Stimulated activated CD4-positive, alpha-beta T cell treated with anti-CD3 and anti-CD28 coated beads, TNF-alpha, amount 100 ng/mL, for 4 hours (primary cell): ENCODE measurements at places on chromosomes 11 and 22.

DNA sequence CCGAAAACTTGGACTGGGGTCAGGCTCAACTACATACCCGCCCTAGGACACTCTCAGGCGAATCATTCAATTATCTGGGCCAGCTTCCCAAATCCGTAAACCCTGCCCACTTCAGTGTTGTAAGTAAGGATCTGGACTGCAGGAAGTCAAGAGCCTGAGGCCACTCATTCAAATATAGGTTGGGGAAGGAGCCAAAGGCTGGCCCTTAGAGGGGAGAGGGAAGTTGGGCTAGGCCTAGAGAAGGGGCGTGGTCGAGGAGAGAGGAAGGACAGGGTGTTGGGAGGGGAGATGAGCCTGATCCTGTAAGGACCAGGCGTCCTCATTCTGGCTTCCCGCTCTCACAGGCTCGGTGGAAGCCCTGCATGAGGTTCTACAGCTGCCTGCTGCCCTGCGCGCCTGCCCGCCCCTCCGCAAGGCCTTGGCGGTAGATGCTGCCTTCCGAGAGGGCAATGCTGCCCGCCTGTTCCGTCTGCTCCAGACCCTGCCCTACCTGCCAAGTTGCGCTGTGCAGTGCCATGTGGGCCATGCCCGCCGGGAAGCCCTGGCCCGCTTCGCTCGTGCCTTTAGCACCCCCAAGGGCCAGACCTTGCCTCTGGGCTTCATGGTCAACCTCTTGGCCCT lies 3.0 kb downstream of the SAC3D1 start:
- no peak for DNase-seq

GRCh38 chr22:23273445-23274145 lies 93.3 kb downstream of the BCR start:
- DNase-seq, result no peak

DNA sequence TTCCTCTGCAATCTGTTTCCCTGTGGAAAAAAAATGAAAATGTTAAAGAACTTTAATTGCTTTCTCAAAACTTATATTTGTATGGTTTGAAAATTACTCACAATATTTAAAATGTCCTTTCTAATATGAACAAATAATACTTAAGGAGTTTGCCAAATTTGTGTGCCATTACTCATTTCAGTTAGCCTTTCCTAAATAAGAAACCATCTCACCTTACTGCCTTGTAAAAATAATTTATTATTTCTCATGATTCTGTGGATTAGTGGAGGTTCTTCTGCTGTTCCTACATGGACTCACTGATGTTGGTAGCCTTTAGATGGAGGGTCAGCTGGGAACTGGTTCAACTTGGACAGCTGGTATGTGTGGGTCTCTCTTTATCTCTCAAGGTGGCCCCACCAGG lies 428.6 kb downstream of the CNTN5 start:
- no peak for DNase-seq

DNA sequence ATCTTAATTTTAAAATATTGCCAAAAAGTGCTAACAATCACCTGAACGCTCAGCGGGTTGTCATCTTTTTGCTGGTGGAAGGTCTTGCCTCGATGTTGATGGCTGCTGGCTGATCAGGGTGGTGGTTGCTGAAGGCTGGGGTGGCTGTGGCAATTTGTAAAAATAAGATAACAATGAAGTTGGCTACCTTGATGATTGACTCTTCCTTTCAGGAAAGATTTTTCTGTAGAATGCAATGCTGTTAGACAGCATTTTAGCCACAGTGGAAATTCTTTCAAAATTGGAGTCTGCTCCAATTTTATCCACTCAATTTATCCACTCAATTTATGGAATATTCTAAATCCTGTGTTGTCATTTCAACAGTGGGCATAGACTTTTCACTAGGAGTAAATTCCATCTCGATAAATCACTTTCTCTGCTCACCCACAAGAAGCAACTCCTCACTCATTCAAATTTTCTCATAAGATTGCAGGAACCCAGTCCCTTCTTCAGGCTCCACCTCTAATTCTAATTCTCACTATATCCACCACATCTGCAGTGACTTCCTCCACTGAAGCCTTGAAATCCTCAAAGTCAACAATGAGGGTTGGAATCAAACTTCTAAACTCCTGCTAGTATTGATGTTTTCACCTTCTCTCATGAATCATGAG lies 78.8 kb downstream of the LINC01488 start:
- no peak for DNase-seq

DNA sequence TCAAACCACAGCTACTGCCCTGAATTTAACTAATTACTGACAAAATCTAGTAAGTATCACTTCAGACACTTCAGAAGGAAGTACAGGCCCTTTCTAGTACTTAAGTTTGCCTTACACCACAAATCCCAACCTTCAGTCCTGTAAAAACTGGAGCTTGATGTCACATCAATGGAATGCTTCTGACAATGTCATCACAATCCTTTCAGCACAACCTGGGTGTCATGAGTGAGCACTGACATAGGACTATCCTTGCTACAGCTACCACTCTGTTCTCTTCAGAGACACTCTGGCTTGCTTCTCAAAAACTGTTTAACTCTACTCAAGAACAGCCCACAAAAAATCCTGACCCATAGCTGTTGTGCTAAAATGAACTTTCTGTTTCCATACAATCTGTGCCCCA lies 108.2 kb downstream of the RRM1 start:
- no peak for DNase-seq

GRCh38 chr11:73047773-73048371 lies 94.2 kb downstream of the FCHSD2 start:
- DNase-seq, result no peak

DNA sequence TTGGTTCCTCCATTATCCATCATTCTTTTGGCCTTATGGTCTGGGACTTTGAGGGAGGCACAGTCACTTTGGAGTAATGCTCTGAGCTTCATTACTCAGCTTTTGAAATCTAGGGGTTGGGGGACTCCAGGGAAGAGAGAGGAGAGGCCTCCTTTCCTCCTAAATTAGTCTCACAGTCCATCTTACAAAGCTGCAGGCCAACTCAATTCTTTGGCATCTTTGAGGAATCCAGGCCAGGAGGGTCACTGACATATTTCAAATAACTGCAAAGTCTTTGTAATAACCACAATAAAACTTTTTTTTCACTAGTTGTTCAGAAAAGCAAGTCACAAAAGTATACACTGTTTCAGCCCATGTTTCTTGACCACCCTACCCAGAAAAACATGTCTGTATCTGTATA lies 73.3 kb upstream of the FAR1 start:
- no peak for DNase-seq

GRCh38 chr11:91231226-91231625 lies 993.4 kb upstream of the FAT3 start:
- DNase-seq, result no peak

DNA sequence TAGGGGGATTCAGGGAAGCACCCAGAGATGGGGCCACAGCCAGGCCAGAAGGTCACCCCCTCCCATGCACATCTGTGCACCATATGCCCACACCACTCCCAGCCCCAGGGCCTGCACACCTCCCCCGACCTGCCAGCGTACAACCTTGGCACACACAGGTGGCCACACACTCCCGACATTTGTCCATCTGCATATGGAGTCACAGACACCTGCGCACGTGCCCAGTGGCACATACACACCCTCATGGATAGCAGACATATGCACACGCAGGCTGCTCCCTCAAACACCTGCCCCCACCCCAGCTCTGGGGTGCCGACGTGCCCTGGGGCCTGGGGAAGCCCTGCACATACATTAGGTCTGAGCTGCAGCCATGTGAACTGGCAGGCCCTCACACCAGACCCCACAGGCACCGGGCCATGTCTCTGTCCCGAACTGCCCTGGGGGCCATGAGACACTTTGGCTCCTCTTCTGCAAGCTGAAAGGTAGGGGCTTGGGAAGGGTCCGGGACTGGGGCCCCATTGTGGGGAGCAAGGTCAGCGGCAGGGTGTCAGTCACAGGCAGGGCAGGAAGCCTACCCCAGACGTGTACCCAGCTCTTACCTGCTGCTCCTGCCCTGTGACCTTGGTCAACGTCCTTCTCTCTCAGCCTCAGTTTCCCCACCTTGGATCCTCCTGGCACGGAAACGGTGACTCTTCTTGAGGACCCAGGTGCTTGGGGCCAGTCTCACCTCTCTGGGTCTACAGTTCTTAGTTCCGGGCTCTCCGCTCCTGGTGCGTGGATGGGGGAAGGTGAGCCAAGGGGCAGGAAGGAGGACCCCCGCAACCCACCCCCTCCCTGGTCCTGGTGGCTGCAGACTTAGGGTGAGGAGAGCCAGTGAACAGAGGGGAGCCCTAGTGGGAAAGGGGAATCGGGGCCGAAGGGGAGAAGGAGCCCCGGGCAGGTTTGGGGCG lies 579 bp upstream of the CABP7 start:
- no peak for DNase-seq

- no peak for DNase-seq
Measured at GRCh38 chr11:66373265-66373664, 1.7 kb upstream of the SLC29A2 start.

DNA sequence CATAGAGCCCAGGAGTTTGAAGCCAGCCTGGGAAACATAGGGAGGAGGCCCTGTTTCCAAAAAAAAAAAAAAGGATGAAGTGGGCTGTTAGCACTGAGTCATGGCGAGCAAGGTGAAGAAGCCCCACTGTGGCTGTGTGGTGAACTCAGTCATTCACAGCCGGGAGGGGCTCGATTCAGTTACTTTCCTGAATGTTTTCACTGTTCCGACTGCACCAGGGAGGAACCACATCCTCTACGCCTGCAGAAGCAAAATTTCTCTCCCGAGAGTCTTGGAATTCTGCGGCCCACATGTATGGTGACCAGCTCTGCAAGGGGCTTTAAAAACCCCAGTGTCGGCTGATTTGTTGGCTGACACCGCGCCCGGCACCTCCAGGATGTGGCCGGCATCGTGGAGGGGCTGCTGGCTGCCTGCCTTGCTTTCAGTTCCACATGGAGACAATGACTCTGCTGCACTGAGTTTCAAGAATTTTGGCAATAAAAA lies 27.8 kb upstream of the GRAMD4 start:
- no peak for DNase-seq

GRCh38 chr11:108486331-108486730 lies 11.9 kb downstream of the POGLUT3 start:
- DNase-seq, result no peak

- DNase-seq, result no peak
Measured at GRCh38 chr11:73323464-73323863, 15.4 kb downstream of the ARHGEF17 start.

GRCh38 chr11:422249-422656 lies 7.5 kb upstream of the SIGIRR start:
- no peak for DNase-seq

DNA sequence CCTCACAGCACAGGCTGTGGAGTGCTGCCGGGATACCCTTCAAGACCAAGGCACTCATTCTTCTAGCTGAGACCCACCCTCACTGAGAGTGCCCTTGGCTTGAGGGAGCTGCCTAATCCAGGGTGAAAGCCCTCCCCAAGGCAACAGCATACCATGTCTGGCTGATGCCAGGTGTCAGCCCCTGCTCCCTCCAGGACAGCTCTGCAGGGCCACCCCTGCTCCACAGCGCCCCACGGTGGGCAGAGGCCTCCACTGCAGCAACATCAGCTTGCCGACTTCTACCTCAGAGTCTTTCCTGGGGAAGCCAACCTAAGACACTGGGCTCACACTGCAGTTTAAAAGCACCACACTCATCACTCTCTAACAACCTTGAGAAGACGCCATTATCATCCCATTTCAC lies 29.0 kb downstream of the TTLL1 start:
- no peak for DNase-seq

- DNase-seq, result no peak
Measured at GRCh38 chr11:75677275-75677674, 8.4 kb upstream of the MAP6 start.

- no peak for DNase-seq
Measured at GRCh38 chr11:68141246-68142027, 20.2 kb upstream of the CHKA start.

- DNase-seq, result no peak
Measured at GRCh38 chr11:33533386-33534052, 167.1 kb downstream of the C11orf91 start.

- no peak for DNase-seq
Measured at GRCh38 chr11:128040603-128041002, 546.8 kb downstream of the ETS1 start.

DNA sequence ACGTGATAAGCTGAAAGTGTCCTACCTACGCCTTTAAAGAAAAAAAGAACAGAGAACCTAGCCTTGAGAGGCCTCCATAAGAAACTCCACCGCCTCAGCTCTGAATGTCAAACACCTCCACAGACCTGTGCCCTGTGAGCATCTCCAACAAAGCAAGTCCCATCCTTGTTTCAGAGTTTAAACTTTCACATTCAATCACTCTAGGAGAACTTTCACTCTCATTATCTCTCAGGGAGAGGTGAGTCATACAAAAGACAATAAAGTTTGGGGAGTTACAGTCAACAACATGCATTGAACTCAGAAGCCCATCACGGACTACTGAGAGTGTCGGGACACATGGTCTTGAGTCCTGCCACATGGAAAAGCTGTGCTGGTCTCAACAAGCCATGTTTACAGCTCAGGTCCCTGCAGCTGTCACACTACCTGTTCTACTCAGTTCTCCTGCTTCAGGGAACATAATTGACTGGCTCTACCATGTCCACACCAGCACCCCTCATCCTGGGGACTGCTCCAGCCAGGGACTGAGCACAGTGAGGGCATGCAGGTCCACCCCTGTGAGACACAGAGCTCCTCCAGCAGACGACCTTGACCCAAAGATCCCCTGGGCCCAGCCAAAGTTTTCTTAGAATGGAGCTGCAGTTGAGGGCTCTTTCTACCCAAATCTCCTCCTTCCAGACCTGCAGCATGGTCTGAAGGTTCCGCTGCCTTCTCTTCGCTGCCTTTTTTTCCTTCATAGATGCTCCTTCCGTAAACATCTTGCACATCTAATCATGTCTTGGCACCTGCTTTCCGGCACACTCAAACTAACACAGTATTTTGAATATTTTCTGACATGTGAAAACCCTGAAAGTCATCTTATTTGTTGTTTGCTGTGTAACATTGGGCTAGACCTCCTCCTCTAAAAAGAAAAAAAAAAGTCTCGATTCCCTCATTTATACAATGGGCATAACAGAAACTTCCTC lies 114.9 kb downstream of the ETS1 start:
- peak; percentile 46 for DNase-seq

DNA sequence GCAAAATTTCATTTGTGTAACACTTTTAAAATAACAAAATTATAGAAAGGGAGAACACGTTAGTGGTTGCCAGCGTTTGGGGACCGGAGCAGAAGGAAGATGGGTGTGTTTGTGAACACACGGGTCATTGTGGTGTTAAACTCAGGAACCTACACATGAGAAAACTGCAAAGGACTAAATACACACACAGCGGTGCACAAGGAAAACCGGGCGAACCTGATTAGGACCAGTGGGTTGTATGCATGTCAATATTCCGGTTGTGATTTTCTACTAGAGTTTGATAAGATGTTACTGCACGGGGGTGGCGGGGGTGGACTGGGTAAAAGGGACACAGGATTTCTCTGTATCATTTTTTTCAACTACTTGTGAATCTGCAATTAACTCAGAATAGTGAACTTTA lies 351.2 kb downstream of the OPCML start:
- DNase-seq, result no peak

GRCh38 chr22:43974028-43974545 lies 18.8 kb downstream of the SAMM50 start:
- no peak for DNase-seq

- DNase-seq, result no peak
Measured at GRCh38 chr11:61908730-61909316, 8.5 kb downstream of the RAB3IL1 start.

GRCh38 chr22:46833228-46833627 lies 70.8 kb downstream of the TBC1D22A start:
- no peak for DNase-seq
